ENCODE measurements at places on chromosomes 12 and 14.

- DNase-seq = no peak
Measured at GRCh38 chr14:88128816-88129215, 123.9 kb downstream of the GPR65 start.

- DNase-seq = no peak
Measured at GRCh38 chr14:34302654-34303053, 159.4 kb downstream of the SPTSSA start.

- DNase-seq = no peak
Measured at GRCh38 chr14:79584679-79585078, 626.6 kb downstream of the DIO2 start.

DNA sequence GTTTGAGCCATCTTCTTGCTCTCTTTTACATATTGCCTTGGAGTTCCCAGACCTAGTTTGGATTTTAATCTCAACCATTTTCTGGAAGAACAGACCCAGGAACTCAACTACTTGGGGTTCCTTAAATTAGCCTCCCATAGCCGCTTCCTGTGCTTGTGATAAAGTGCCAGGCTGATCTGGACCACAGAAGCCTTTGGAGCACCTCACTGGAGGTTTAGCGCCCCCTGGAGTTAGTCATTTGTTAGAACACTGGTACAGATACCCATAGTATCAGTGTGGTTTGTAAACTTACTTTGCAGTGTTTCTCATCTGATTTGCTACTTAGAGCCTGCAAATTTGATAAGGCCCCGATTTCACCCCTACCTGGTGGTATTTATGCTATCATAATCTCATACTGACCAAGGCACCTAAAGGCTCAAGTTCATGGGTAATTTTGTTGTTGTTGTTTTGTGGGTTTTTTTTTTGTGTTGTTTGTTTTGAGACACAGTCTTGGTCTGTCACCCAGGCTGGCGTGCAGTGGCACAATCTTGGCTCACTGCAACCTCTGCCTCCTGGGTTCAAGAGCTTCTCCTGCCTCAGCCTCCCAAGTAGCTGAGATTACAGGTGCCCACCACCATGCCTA, 3.7 kb downstream of the UNC119B start:
- DNase-seq = peak; percentile 85

DNA sequence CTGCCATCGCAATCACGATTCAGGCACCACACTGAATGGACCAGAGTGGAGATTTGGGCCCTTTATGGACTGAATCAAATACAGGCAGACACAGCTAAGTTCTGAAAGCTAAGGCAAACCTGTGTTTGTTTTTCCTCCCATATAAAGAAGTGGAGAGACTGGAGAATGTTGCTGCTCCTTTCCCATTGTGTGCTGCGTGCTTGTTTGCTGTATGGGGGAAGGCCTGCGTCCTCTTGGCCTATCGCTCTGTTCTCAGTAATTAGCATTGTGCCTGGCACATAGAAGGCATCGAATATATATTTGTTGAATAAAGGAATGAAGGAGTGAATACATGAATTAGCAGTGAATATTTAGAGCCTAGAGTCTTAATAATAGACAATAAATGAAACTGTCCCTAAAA, 12.4 kb downstream of the ST8SIA1 start:
- no peak for DNase-seq

- no peak for DNase-seq
Measured at GRCh38 chr14:21109377-21110138, 8.7 kb downstream of the TMEM253 start.

GRCh38 chr14:99531251-99532096, 50.3 kb downstream of the CCNK start:
- DNase-seq = no peak

GRCh38 chr12:91496337-91496736, 313.7 kb upstream of the DCN start:
- no peak for DNase-seq

- peak; percentile 31 for DNase-seq
Measured at GRCh38 chr12:52585066-52585465, 11.4 kb upstream of the KRT74 start.

DNA sequence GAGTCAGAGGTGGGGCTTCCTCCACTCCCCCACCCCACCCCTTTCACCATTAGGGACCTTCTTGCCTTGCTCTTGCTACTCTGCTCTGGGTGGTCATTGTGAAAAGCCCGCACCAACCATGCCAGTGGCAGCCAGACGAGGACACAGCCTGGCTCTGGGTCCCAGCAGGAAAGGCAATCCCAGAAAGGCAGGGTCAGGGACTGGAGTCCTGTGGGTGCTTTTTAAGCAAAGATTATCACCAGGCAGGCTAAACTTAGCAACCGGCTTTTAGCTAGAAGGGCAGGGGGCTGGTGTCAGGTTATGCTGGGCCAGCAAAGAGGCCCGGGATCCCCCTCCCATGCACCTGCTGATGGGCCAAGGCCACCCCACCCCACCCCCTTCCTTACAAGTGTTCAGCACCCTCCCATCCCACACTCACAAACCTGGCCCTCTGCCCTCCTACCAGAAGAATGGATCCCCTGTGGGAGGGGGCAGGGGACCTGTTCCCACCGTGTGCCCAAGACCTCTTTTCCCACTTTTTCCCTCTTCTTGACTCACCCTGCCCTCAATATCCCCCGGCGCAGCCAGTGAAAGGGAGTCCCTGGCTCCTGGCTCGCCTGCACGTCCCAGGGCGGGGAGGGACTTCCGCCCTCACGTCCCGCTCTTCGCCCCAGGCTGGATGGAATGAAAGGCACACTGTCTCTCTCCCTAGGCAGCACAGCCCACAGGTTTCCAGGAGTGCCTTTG, 1.2 kb upstream of the GAPDH start:
- peak; percentile 99 for DNase-seq

DNA sequence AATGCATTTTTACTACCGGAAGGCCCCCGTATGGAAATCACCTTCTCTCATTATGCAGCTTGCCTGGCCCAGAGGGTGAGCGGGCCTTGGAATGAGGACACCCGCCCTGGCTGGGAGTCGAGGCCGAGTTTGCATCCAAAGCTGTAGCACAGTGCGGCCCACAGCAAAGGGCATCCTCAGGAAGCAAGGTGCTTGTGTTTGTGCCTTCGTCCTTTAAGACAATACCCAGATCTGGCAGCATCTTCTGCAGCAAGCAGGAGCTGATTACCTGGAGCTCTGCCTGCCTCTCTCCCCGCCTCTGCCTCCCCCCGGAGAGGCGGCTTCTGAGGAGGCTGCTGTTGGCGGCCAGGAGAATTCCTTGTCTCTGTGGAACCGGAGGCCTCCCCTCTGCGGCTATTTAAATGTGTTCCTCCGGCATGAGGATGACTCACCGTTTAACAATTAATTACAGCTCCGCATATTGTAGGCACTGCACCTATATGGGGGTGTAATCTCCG, 145.3 kb downstream of the CACNA1C start:
- peak; percentile 97 for DNase-seq

DNA sequence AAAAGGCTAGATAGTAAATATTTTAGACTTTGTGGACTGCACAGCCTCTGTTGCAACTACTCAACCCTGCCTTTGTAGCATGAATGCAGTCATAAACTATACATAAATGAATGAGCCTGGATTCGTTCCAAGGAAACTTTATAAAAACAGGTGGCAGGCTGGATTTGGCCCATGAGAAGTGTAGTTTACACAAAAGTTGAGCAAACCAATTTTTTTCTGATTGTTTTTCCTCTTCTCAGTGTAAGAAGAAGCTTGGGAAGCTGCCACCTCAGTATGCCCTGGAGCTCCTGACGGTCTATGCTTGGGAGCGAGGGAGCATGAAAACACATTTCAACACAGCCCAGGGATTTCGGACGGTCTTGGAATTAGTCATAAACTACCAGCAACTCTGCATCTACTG, 9.5 kb downstream of the OAS1 start:
- no peak for DNase-seq

DNA sequence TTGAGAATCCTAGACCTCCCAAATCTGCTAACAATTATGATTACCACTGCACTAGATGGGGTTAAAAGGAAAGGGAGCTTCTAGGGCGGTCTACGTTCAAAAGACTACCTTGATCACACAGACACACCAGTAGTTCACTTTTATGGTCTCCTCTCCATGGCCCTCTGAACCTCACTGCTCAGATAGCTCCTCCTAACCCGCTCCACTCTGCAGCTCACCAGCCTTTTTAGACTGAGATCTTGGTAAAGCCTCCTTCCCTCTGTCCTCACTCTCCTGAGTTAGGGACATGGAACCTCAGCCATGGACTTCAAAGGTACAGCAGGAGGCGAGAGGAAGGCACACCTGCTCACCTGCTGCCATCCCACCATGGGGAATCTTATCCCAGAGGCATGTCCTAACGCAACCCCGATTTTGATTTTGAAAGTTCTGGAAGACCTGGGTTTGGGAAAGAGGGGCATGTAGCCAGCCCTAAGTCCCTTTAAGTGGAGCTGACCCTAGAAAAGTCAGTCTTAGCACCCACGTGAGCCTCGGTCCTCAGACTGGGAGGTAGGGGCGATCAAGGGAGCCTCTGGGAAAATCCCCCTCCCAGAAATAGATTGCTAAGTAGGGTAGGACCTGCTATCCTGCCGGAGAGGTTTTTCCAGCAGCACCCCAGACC, 1.3 kb downstream of the ZNF219 start:
- DNase-seq = no peak

DNA sequence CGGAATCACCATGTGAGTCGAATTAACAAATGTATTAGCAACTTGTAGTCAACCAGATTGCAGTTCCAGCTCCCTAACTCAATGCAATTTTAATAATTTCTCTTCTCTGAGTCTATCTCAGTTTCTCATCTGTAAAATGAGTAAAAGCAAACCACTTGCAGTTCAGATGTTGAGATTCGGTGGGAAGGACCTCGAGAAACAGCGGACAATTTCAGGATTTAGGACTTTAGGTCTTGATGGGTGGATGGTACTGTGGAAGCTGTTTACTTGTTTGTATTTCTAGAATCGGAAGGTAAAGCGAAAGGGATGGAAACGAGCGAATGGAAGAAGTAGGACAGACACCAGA, 510 bp upstream of the TTC8 start:
- no peak for DNase-seq
